GM13976 (cell line): ENCODE measurements at places on chromosomes 4 and X.

DNA sequence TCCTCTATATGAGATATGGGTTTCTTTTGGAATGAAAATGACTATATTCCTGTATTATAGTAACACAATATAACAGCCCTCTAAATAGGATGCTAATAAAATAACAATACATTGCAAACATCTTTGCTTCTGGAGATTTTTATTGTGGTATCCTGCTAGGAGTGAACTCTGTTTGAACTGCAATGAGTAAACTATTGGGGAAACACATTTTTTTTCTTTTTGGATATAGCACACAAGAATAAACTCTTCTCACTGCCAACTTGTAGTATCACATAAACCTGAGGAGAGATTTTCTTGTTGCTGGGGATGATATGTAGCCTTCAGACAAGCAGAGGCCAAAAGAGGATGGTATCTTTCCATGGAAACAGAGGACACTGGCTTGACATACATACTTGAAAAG lies 238.2 kb downstream of the C4orf33 start:
- no peak for DNase-seq

GRCh38 chrX:74370487-74370886 lies 50.8 kb upstream of the SLC16A2 start:
- DNase-seq, result no peak

DNA sequence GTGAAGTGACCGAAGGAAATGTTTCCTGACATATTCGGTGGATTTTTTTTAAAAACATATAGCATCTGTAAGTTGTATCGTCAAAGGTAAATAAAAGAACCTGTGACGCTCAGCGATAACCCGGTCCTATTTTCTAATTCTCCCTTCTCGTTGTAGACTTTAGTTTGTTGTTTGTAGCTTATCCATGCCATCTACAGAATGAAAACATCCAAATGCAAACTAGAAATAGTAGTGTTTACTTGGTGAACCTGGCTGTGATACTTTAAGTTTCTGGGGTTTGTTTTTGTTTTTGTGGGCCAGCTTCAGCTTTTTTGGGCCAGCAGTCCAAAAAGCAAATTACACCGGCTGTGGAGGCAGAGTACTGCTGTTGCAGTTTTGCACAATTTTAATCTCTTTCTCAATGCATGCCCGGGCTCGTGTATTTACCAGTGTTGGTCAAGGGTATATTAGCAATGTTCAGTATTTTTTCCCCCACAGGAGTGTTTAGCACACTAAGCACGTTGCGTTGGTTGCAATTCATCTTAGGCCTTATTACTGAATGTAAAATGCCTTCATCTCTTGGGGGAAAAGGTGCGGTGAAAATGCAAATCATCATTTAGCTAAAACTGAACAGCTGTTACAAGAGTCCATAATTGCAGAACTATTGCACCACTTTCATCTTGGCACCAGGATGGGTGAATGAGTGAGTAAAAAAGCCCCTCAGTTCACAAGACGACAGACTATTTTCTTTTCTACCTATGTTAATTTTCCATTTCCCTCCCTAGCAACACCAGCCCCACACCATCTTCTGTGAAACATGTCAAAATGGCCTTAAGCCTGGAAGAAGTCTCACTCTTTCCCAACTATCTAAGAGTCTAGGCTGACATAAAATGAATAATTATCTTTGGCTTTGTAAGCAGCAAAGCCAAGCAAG lies 1.7 kb upstream of the CNOT6L start:
- DNase-seq, result no peak

- DNase-seq, result no peak
Observed at GRCh38 chr4:136823020-136823419, 709.3 kb downstream of the PCDH18 start.

DNA sequence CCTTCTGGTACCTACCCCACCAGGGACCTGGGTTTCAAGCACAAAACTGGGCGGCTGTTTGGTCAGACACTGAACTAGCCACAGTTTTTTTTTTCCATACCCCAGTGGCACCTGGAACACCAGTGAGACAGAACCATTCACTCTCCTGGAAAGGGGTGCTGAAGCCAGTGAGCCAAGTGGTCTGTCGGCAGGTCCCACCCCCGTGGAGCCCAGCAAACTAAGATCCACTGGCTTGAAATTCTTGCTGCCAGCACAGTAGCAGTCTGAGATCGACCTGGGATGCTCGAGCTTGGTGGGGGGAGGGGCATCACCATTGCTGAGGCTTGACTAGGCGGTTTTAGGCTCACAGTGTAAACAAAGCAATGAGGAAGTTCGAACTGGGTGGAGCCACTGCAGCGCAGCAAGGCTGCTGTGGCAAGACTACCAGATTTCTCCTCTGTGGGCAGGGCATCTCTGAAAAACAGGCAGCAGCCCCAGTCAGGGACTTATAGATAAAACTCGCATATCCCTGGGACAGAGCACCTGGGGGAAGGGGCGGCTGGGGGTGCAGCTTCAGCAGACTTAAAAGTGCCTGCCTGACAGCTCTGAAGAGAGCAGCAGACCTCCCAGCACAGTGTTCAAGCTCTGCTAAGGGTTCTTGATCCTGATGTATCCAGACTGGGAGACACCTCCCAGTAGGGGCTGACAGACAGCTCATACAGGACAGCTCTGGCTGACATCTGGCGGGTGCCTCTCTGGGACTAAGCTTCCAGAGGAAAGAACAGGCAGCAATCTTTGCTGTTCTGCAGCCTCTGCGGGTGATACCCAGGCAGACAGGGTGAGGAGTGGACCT lies 223.0 kb downstream of the COX18 start:
- DNase-seq, result no peak

- peak; percentile 24 for DNase-seq
Observed at GRCh38 chr4:86594559-86595425, 677 bp downstream of the PTPN13 start.

DNA sequence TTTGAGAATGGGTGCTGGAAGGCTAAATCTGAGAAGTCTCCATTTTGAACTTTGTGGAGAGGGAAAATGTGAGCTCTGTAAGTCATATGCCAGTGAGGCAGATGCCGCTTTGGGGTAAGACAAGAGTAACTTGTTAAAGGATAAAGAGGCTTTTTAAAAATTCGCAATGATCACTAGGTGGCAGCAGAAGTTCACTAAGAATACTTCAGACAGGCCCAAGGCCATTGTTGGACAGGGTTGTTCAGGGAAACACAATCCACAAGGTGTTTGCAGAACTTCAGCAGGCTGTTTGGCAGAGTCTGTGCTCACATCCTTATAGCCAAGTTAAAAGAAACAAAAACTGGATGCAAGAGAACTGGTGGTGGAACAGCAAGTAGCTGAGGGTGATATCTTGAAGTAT lies 13.7 kb upstream of the PIGA start:
- DNase-seq, result peak; percentile 35

- DNase-seq, result no peak
Observed at GRCh38 chrX:126237524-126237923, 71.4 kb upstream of the DCAF12L2 start.

DNA sequence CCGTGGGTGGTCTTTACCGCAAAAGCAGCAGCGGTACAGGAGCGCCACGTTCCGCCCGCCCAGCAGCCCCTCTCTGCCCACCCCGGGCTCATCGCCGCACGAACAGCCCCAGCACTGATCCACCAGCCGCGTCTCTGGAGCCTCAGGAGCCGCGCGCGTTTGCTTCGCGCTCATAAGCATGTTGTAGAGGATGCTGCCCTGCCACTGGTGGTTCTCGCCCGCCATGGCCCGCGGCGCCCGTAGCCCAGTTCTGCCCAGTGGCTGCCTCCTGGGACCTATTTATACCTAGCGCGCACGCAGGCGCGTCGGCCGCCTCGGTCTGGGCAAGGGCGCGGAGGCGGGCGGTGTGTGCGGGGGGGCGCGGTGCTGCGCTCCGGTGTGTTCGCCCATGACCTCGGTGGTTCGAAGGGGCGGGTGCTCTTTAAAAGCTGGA lies at the start of gene NR0B1:
Gene NR0B1 (minus strand): TSS at position 252 of the 433 bp plus-strand sequence. CDS start 27 bp downstream, at position 225.
- DNase-seq, result no peak

GRCh38 chr4:137378821-137379220 lies 153.5 kb downstream of the PCDH18 start:
- no peak for DNase-seq

- no peak for DNase-seq
Observed at GRCh38 chr4:94342694-94343093, at the start of gene HPGDS. TSS of gene HPGDS (minus strand) at chr4:94342836. CDS start at chr4:94334629, 8,207 bp downstream.

GRCh38 chr4:16516796-16517439 lies 290.6 kb upstream of the TAPT1 start:
- DNase-seq, result no peak

- DNase-seq, result no peak
Observed at GRCh38 chrX:109441266-109441665, 40.6 kb downstream of the GUCY2F start.

DNA sequence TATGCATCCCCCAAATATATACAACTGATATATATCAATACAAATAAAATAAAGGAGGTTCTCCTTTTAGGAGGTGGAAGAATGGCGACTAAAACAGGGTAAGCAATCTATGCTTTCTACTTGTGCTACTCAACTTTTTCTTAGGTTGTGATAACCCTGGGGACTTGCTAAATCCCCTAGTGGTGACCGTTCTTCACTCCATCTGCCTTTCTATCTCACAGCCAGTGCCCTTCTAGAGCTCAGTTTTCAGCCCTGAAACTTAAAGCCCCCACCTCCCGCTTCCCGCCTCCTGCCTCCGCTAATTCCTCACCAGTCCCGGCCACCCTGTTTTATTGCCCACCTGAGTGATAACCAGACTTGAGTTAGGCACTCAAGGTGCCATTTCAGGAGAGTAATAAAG lies 15.5 kb upstream of the ESX1 start:
- no peak for DNase-seq

- no peak for DNase-seq
Observed at GRCh38 chrX:132876523-132877338, 81.7 kb downstream of the HS6ST2 start.

- no peak for DNase-seq
Observed at GRCh38 chrX:136725441-136726104, 55.2 kb downstream of the ARHGEF6 start.

DNA sequence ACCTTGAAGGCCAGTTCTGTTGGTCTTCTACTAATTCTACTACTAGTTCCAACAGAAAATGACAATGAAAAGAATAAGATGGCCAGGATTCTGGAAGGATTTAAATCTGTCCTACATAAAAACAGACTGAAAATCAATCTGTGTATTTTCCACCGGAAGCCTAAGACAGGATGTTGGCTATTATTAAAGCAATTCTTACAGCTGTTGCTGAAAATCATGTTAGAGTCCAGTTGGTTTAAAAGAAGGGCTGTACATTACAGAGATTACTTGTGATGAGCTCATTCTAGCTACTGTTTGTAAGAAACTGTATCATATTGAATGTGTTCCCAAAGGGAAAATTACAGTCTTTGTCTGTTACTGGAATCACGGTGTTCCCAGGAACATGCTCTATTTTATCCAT lies 54.8 kb upstream of the MAGEB16 start:
- DNase-seq, result no peak

DNA sequence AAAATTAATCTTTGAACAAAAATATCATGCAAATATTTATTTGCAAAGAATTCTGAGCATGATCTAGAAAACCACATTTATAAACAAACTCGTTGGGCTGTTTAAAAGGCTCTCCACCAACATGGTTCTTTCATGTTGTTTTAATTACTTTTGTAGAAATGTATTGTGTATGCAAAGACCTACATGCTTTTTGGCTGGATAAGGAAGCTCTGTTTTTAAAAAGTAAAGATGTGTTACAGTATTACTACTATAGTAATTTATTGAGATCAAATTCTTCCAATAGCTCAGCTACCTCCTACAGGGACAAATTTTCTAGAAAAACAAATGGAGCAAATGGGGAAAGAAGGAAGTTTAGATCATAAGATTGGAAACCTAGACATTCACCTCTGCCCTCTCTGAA lies 177.5 kb upstream of the TTC29 start:
- DNase-seq, result no peak

DNA sequence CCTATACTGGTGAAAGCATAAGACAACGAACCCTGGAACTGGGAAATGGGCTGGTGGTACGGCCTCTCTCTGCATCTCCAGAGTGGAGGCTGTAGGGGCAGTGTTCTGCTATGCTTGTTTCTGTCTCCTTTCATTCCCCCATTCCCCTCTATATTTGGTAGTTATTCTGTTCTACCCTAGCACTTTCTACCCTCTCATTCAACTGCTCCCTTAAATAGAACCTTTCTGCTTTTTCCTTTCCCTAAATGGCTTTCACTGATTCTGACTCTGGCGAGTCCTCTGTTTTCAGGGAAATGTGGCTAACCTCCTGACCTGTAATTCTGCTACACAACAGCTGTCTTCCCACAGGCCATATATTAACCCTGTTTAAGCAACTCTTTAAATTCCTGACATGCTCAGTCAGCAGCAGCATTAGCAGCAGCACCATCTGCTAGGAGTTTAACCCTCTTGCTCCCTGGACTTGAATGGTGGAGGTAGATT lies 94.2 kb downstream of the CXCL13 start:
- DNase-seq, result no peak

GRCh38 chr4:151950993-151951670 lies 190.3 kb upstream of the GATB start:
- no peak for DNase-seq

- DNase-seq, result peak; percentile 21
Observed at GRCh38 chrX:153765138-153766079, 1.4 kb downstream of the PLXNB3 start.

- no peak for DNase-seq
Observed at GRCh38 chrX:11321986-11322385, 28.8 kb downstream of the AMELX start.

- no peak for DNase-seq
Observed at GRCh38 chr4:148061141-148061481, 329.2 kb downstream of the ARHGAP10 start.

DNA sequence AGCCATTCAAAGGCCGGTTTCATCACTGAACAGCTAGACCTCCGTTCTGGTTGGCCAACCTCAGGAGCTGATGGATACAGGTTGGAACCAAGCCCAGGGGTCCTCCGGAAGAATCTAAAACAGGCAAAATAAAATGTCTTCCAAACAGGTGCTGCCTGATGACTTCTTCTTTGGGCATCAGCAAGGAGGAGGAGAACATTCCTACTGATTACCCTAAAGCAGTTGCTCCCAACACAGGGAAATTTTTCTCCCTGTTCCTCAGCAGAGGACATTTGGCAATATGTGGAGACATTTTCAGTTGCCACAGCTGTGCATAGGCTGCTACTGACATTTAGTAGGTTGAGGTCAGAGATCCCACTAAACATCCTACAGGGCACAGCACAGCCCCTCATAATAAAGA lies 319.3 kb upstream of the PPARGC1A start:
- no peak for DNase-seq

- peak; percentile 10 for DNase-seq
Observed at GRCh38 chr4:65668201-65669089, 1.8 kb downstream of the EPHA5 start.

DNA sequence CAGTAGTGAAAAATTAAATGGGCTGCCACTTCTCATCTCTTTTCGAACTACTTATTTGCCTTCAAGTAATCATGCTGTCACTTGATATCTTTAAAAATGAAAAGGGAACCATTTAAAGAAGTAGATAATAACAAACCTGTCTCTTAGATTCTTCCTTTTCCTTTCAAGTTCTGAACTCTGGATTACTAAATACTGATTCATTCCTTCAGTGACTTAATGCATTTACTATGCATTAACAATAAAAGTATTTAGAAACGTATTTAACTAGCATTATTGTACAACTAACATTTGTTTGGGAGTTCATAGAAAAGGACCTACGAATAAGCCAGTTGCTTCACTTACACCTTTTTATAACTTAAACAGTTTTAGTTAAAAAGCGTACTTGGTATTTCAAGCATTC lies 61.1 kb upstream of the RAB33B start:
- DNase-seq, result no peak
